ENCODE measurements at places on chromosomes 6 and 20.

DNA sequence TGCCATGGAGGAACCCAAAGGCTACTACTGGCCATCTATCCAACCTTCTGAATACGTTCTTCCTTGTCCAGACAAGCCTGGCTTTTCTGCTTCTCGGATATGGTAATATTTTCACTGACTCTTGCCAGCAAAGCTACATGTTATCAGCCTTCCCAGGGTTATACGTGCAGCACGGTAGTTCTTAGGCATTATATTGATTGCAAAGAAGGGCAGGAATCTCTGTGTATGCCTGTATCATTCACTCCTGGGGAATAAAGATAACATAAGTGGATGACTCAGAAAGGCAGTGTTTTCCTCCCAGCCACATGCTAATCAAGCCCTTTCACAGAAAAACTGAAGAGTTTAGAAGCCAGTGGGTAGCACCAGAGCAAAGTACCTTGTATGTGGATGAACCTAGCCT is 98.7 kb downstream of the ADGRG6 start:
- no peak for DNase-seq

- no peak for DNase-seq
Observed at GRCh38 chr6:157099912-157100593, 223.3 kb downstream of the TMEM242 start.

GRCh38 chr20:40467703-40468411 is 221.2 kb downstream of the MAFB start:
- no peak for DNase-seq

GRCh38 chr6:7628909-7629308 is 38.9 kb downstream of the SNRNP48 start:
- no peak for DNase-seq

DNA sequence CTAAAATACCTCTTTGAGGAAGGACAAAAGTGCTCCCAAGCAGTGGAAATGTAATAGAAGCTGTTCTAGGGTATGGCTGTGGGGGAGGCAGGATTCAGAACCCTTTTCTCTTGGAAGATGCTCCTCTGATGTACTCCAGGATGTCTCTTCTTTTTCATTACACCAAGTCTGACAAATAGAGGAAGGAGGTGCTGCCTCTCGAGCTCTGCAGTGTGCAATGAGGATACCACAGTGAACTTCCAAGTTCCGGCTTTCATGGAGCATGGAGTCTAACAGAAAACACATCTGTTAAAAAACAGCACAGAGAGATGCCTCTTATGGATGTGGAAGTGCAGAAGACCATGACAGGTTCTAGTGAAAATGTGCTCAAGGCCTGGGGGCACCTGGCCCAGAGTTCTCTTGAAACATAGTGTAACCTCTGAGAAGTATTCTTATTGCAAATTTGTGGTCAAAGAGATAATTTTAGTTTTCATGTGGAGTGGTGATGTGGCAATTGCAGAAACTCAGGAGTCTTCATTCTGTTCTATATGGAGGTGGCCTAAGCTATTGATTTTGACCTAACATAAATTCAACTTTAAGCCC is 362.0 kb upstream of the CITED2 start:
- no peak for DNase-seq

GRCh38 chr20:13515291-13515690 is 123.4 kb downstream of the TASP1 start:
- DNase-seq = no peak

- peak; percentile 72 for DNase-seq
Observed at GRCh38 chr6:12947151-12947871, 230.7 kb downstream of the PHACTR1 start.

DNA sequence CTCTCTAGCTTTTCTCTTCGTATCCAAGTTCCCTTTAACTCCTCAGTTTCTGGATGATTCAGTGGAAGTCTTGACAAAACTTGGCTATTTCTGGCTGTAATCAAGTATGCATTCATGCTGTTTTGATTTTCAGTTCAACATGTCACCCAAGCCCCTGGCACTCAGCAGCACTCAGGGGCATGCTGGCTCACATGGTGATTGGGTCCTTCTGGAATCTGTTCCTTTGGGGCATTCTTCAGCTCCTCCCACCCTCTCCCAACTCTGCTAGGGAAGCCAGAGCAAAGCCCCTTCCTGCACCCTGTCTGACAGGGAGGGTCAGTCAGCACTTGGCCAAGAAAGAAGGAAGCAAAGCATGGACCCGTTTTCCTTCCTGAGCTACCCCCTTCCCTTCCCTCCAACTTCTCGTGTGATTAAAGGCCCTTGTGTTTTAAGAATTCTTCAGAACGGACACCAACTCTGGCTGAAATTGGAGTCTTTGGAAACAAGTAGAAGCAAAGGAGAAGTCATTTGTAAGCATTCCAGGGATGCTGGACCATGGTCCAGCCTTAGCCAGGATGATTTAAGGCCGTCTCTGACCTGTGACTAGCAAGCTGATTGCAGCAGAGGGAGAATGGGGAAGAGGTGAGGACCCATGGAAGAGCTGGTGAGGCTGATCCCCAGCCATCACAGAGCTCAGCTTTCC is 7.1 kb downstream of the PLEKHG1 start:
- no peak for DNase-seq
